ENCODE measurements at places on chromosomes 5 and 9.

- peak; percentile 96 for DNase-seq
Observed at GRCh38 chr9:35844628-35845270, 15.7 kb downstream of the TMEM8B start.

- no peak for DNase-seq
Observed at GRCh38 chr5:80231243-80231642, 24.6 kb downstream of the SERINC5 start.

DNA sequence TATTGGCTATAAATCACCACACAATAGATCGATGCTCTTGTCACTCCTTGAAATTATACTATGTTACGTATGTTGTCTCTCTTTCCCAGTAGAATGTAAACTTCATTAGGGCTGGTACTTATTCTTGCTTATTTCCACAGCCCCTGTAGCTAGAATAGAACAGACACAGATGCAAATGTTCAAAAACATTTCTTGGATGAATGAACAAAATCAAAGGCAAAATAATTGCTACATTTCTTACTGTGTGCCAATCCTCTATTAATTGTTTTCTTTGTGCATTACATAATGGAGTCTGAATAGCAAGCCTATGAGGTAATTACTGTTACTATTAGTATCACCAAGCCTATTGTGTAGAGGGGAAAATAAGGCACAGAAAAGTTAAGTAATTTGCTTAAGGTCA, 725 bp upstream of the OR13C2 start:
- DNase-seq = no peak

DNA sequence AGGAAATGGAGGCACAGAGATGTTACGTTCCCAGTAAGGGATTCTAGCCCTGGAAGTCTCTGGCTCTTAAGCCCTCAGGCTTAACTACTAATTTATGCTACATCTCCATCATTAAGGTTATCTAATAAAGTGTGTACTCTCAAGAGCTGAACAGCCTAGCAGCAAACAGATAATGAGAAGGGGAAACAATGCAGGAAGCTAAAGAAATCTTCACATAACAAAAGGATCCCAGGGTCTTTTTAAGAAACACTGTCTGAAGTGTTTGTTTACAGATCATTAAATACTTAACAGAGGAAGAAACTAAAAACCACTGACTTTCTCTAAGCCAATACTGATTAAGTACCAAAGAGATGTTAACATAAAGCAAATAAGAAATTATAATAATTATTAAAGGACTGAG, 129.0 kb downstream of the PAPPA start:
- DNase-seq = no peak

DNA sequence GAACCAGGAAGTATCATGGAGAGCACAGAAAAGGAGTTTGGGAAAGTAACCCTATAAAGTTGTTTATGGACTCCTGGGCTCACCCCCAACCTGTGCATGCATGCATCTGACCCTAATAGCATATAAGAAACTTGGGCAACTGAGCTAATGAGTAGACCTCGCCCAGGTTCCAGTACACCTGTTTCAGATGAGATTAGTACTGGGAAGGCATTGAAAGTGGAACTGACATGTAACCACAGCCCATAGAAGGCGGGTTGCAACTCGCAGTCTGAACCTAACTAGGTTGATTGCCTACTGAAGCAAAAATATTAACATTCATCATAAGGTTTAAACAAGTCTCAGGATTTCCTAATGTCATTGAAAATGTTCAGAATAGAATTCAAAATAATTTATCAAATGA, 87.0 kb downstream of the WNK2 start:
- DNase-seq = no peak

DNA sequence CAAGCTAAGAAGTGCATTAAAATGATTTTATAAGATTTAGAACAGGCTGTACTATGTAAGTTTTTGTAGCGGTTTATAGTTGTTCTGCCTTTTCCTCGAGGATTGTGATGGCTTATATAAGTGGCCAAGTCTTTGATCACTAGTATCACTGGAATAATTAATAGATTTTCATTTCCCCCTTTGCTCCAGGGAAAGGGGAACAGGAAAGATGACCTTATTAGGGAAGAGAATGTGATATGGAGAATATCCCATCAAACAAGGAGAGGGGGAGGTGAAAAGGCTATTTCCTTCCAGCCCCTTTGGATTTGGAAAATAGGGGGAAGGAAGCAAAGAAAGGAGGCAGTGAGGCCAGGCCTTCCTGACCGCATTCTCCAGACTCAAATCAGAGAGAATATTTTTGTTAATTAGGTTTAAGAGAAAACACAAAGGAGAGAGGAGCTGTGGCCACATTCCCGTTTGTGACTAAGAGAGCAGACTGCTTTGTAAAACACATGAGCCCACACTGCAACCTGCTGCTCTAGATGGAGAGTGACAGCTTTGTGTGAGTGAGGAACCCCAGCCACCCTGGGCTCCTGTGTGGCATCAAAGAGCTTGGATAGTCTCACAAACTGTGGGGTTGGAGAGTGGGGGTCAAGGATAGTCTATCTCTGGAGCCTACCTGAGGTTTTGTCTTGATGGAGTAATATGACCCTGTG, 359.5 kb downstream of the DTWD2 start:
- DNase-seq = no peak

GRCh38 chr9:72257814-72258213, 107.2 kb downstream of the ZFAND5 start:
- DNase-seq = no peak

DNA sequence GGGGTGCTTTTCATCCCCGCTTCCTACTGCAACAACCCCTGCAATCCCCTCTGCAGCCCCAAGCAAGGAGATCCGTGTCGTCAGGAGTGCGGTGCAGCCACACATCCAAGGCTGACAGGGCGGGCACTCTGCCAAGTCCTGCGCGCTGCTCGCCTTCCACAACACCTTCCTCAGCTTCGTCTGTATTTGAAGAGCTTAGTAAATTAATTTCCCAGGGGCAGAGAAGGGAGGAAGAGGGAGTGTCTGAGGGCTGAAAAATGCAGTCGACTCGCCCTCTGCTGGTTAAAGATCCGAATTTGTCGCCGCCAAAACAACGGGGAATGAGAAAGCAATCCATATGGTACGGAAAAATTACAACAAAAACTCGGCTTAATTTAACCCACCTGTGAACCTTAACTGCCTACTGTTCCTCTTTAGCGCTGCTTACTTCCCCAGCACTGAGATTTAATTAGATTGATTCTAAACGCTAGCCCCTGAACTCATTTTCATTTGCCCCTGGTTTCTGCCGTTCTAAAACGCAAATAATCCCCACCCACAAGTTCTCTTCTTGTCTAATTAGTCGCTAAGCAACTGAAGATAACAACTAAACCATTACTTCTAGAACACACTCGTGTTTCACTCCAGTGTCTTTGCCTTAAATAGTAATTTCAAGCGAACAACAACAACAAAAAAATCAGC, 10.9 kb upstream of the PCDHB1 start:
- DNase-seq = no peak

- DNase-seq = no peak
Observed at GRCh38 chr5:76450054-76450453, 47.0 kb downstream of the IQGAP2 start.

DNA sequence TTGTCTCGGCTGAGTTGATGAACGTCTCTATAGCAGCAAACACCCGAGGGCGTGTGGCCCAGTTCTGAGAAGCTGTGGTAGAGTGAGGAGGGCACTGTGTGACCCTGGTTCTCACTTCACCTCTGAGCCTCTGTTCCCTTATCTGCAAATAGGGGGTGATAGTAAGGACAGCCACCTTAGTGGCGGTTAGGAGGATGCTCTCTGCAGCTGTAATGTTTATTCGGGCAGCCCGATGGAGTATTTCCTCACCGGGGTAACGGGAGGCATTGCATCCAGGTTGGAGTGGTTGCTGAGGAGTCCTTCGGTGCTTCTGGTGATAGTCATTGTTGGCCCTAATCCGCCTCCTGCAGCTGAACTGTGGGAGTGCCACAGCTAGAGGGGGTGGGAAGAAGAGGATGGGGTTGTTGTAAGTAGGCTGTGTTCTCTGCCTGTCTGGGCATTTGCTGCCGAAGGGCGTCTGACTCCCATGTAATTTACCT, 13.9 kb downstream of the PRRC2B start:
- DNase-seq = no peak

DNA sequence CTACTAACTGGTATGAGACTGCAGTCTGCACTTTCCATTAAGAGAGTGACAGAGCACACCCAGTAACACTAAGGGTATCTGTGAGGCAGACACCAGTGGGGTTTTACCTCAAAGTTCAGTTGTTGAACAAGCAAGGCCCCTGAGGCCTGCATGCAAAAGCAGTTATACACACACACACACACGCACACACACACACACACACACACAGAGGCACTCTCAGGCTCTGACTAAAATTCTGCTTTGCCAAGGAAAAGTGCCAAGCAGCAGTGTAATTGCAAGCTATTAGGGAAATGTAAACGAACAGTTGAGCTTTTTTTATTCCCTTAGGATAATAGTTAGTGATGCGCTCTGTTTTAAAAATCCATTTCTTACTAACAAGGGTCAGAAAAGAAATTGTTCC, 377.1 kb downstream of the SPOCK1 start:
- no peak for DNase-seq

GRCh38 chr9:33331377-33331891, 41.1 kb downstream of the NFX1 start:
- no peak for DNase-seq
